ENCODE measurements at places on chromosomes 5 and 9. TPM values are rescaled to one million over a fixed set of nuclear protein-coding genes. Genes with fewer than 3 reads are reported as not detected.

SLC2A8 gene
- total RNA-seq, result 16.4 TPM

TLX3 gene
- not detected for total RNA-seq

PCDHB4 gene
- total RNA-seq, result 5.3 TPM

ZFR gene
- 148 TPM for total RNA-seq

FOXD4 gene
- total RNA-seq, result 1.6 TPM

FLT4 gene
- 2.5 TPM for total RNA-seq

RNF145 gene
- total RNA-seq, result 122 TPM

ZMAT2 gene
- total RNA-seq, result 42.9 TPM

Data from diencephalon (tissue), 1 donor.